ENCODE measurements at places on chromosomes 12 and 14.

DNA sequence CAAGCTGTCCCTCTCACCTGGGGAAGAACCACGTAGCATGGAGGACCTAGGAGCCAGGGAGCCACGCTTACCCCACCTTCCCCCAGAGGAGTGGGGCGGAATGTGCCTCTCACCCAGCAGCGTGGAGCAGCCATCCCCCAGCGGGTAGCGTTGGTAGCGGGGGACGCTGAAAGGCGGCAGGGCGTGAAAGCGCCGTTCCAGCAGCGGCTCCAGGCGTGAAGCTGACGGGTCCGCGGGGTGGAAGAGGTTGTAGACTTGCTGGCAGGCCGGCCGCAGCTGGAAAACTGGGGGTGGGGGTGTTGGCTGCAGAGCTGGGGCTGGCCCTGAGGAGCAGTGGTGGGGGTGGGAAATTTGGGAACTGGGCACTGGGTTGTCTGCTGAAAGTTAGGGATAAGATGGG lies 11.9 kb downstream of the ARL6IP4 start:
- DNase-seq = no peak

DNA sequence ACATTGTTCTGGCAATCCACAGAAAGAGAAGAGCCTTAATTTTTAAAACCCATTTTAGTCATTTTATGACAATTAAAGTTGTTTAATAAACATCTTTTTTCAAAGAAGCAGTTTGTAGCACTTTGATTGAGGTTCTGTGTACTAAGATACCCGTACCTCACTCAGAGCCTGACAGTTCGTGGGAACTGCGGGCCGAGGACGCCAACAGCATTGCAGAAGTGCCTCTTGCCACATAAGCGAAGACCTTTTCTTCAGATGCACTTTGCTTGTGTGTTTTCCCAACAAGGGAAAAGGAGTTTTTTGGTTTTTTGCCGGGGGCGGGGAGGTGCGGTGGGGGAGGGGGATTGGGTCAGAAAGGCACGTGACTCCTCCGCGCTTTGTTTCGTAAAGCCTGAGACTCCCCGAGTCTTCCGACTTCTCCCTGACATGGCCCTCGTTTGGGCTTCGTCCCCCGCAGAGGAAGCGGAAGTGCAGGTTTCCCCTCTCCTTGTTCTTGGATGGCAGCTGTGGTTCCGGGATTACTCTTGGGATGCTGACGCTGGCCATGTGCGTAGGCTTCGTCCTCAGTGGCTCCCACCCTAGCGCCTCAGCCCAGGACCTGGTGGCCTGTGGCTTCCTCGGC lies 70.8 kb downstream of the WDR20 start:
- DNase-seq = no peak

DNA sequence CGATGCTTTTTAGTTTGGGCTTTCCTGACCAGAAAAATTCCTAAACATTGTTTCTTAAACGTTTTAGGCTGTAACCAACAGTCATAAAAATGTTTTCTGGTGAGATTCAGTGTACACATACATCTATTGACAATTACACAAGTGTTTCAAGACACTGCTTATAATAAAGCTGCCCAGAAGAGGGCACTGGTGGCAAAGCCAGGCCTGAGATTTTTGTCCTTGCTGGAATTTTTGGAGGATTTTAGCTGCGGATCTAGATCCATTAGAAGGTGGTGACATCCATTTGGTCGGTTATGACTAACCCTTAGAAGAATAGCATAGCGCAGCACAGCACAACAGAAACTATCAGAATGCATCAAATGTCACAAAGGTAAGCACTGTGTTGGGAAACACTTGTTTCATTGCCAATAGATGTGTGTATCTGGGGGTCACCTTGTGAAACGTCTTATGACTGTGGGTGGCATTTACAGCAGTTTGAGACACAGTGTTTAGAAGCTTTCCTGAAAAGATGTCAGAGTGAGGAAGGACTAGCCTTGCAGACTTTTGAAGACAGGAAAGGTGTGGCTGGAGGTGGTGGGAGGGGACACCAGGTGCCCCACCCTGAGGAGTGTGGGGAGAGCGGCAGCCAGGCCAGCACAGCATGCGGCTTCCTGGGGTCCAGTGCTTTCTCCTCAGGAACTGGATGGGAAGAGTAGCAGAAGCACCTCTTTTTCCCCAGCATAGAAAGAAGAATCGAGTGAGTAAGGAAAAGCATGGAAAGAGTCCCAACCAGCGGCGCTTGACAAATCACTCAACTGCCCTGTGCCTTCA lies 54.7 kb upstream of the FKBP4 start:
- DNase-seq = peak; percentile 38

GRCh38 chr14:44828023-44828422 lies 133.7 kb downstream of the KLHL28 start:
- no peak for DNase-seq

- no peak for DNase-seq
These were observed 30.9 kb downstream of the RTRAF start for GRCh38 chr14:52020161-52020714.

GRCh38 chr14:97155814-97156213 lies 358.6 kb downstream of the VRK1 start:
- DNase-seq = no peak

GRCh38 chr12:85951823-85952222 lies 77.7 kb downstream of the NTS start:
- DNase-seq = no peak

- no peak for DNase-seq
These were observed 35.8 kb upstream of the KCNA1 start for GRCh38 chr12:4873947-4874346.

DNA sequence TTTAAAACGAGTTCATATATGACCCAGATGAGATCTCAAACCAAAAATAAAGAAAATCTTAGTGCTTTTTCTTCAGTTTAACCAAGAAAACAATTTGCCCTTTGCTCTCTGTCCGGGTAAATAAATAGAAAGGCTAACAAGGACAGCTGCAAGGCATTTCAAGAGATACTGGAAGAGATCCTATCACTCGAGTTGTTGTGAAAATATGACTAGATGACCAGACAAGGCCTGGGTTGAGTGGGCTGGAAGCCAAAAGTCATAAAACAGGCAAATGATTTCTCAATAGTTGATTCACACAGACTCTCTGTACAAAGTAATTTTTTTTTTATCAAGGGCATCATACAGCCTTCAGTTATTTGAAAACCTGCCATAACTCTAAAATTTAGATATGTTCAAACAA lies 55.9 kb upstream of the AVPR1A start:
- no peak for DNase-seq

DNA sequence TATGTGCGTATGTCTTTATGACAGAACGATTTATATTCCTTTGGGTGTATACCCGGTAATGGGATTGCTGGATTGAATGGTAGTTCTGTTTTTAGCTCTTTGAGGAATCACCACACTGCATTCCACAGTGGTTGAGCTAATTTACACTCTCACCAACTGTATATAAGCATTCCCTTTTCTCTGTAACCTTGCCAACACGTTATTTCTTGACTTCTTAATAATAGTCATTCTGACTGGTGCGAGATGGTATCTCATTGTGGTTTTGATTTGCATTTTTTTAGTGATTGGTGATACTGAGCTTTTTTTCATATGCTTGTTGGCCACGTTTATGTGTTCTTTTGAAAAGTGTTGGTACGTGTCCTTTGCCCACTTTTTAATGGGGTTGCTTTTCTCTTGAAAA lies 49.7 kb downstream of the FRS2 start:
- DNase-seq = no peak

GRCh38 chr12:11757531-11757930 lies 108.1 kb downstream of the ETV6 start:
- no peak for DNase-seq

- DNase-seq = no peak
These were observed 266.0 kb downstream of the FBXL14 start for GRCh38 chr12:1328391-1328790.

GRCh38 chr12:65511134-65511834 lies 232.8 kb downstream of the MSRB3 start:
- DNase-seq = no peak

- DNase-seq = no peak
These were observed 13.9 kb upstream of the PSMC1 start for GRCh38 chr14:90242444-90242843.

DNA sequence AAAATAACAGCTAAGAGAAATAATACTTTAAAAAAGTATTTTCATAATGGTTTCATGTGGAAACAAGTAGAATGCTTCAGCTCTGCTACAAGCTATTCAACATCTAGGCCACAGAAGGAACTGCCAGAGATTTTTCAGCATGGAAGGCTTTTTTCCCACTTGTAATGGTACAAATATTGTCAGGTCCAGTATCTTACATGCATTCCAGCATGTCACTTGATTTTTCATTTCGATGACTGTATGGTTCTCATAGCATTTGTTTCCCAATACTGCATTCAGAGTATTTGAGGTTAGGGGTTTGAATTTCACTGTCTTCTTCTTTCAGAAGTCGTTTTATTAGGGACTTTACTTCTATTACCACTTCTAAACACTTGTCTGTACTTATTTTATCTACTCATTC lies 1701.5 kb upstream of the FLRT2 start:
- no peak for DNase-seq

DNA sequence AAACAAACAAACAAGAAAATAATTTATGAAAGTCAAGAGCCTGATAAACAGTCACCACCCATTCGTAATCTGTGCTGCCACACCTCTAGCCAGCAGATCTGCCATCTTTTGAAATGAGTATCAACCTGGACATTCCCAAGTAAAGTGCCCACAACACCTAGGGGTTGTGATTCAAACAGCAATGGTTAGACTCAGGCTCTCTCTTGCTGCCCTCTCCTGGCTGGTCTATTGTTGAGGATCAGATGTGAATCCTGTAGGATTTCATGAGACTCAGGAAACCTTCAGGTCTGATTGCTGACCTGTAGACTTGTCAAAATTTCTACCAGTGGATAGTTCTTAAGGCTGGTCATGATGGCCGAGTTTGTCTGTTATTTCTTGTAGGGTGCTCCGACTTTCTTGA lies 26.8 kb downstream of the DGLUCY start:
- DNase-seq = peak; percentile 10

DNA sequence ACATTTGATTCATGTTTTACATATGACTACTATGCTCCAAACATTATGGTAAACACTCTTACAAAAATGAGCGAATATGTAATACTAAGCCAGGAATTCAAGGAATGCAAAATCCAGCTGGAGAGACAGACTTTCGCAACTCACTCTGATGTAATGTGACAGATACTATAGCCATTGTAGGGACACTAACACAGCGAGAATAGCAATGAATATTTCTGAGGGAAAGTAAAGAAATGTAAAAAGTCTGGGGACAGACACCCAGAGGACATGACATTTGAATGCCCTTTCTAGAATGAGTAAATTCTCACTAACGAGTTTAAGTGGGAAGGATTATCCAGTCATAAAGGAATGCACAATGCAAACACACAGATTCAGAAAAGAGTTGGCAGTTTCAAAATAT lies 121.9 kb downstream of the PIK3C2G start:
- peak; percentile 76 for DNase-seq

DNA sequence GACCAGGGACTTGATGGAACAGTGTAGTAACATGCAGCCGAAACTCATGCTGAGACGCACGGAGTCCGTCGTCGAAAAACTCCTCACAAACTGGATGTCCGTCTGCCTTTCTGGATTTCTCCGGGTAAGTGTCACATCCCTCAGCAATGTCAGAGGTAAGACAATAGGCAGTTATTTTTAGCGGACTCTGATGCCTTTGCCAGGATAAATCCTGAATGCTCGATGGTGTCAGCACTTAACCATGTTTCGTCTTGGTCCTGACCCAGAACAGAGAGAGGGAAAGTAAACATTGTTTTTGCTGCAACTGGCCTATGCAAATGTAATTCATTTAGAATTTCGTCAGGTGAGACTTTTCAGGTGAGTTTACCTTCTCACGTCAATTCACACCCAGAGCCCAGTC lies 112.3 kb downstream of the PLXNC1 start:
- DNase-seq = no peak

DNA sequence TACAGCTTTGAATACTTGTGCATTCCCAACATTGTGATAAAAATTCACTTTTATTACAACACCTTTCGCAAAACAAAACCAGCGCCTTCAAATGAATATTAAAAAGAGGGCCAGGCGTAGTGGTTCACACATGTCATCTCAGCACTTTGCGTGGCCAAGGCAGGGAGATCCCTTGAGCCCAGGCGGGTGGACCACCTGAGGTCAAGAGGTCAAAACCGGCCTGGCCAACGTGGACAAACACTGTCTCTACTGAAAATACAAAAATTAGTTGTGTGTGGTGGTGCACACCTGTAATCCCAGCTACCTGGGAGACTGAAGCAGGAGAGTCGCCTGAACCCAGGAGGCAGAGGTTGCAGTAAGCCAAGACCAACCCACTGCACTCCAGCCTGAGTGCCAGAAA lies 42.8 kb downstream of the HNRNPC start:
- DNase-seq = no peak

- no peak for DNase-seq
These were observed 26.0 kb downstream of the ASPG start for GRCh38 chr14:104111301-104112112.

- no peak for DNase-seq
These were observed 29.3 kb downstream of the DHRS2 start for GRCh38 chr14:23665302-23666016.

DNA sequence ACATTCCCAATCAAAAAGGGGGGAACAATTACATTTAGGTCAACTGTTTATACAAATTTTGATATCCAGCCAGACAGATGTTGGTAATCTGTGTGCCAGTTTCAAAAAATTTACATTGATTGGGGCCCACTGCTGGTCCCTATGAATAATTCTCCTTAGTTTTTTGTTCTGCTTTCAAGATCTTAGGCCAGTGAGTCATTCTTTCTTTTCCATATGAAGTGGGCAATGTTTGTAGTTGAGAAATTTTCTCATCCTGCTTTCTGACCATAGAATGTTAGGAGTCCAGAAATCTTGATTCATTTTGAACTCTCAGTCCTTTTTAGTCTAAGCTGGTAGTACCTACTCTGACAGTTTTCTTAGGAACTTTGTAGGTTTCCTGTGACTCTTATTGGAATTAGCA lies 244.3 kb downstream of the DIO2 start:
- DNase-seq = no peak

Data from AG08395 (cell line).